ENCODE measurements at places on chromosomes 11 and 22.

DNA sequence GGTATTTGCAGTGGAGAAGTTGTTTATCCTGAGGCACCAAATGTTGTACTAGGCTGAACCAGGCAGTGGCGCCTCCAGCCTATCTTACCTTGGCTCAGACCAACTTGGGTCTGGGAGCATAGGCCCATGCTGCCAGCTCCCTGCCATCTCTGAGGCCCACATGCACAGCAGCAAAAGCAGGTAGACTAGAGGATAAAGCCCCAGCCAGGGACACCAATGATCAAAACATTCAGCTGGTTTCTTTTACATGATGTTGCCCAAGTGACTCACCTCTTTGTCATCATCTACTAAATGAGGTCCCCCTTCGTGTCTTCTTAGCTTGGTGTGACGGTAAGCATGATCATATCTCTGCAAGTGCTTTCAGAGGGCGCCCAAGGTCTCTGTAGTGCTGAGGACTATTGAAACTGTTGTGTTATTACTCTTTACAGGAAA lies 112.1 kb upstream of the DRD2 start:
- DNase-seq, result peak; percentile 42

GRCh38 chr11:131476266-131476665 lies 105.9 kb downstream of the NTM start:
- DNase-seq, result no peak

- DNase-seq, result no peak
Observed at GRCh38 chr11:99019696-99020095, 1.1 kb upstream of the CNTN5 start.

- no peak for DNase-seq
Observed at GRCh38 chr11:69746752-69747742, 28.1 kb downstream of the FGF4 start.

DNA sequence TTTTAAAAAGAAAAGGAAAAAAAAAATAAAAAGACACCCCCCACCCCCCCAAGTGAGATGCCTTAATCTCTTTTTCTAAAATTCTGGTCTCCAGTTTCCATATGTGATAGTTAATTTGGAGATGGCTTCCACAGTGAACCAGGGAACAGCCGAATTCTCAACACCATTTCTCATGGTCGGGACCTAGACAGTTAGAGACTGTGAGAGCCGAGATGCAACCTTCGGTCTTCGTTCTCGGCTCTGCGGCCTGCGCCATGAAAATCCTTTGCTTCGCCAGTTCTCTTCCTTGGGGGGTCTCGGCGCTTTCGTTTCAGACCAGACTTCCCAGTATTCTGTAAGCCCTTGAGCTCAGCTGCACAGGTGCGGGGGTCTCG lies 723 bp downstream of the CACNG2 start:
- DNase-seq, result no peak

GRCh38 chr11:133198438-133198837 lies 333.9 kb downstream of the OPCML start:
- DNase-seq, result no peak

DNA sequence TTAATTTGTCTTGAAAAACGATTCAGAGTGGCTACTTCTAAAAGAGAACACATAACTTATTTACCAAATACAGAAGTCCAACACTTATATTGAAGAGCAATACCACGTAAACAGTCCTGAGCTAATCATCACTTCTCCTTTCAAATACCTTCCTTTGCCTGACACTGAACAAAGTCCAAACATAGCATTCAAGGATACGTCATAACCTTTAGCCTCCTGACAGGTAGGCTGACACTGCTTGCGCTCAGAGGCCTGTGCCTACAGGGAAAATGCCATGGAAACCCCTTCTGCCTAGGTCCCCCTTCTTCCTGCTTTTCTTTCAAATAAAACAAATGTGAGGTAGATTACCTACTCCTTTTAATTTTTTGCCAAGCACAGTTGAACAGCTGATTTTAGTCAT lies 510.0 kb downstream of the INSC start:
- no peak for DNase-seq

- no peak for DNase-seq
Observed at GRCh38 chr11:2940147-2940920, 11.1 kb upstream of the PHLDA2 start.

- DNase-seq, result no peak
Observed at GRCh38 chr22:43955883-43956782, 891 bp downstream of the SAMM50 start.

DNA sequence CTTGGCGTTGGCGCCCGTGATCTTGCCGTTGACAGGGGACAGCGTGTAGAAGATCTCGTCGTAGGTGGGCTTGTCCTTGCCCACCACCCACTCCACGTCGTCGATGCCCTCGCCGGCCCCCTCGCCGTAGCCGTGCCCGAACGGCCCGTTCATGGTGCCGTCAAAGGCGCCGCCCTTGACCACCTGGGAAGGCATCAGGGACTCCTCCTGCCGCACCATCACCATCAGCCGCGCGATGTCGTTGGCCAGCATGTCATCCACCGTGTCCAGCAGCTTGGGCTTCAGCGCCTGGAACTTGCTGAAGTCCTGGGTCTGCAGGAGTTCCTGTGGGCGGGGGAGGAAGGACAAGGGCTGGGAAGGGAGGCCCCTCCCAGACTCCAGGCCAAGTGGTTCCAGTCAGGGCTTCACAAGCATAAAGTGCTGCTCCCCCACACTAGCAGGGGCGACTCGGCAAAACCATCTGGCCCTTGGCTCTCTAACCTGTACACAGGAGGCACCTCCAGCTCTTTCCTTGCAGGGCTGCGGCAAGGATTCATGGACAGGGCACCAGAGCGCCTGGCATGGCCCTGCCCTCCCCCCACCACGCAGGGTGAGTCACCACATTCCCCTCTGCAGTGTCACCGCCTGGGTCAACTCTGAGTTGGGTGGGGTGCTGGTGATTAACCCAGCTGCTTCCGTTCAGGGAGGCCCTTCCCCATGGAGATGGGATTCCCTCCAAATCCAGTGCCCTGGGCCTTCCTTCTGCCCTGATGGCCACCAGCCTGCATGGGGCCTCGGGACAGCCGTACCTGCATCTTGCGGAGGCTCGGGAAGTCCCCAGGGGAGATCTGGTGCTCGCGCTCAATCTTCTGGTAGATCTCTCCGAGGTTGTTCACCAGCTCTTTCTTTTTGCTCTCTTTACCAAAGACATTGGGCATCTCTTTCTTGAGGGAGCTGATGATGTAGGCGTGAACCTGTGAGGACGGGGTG lies 10.4 kb upstream of the CDC42BPG start:
- DNase-seq, result no peak

DNA sequence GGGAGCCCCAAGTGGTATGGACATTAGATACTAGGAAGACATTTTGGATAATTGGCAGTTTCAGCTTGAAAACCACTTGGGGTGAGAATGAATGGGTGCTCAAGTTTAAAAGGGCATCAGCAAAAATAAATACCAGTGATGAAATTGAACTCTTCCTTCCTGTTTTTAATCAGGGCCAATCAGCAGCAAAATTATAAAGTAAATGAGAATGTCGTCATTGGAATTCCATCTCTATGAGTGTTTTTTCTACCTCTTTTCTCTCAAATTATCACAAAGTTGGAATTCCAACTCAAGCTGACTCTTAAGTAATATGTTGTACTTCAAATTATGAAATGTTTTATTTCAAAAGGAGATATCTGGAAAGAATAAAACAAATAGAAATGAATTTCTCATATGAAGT lies 730.6 kb downstream of the METTL15 start:
- no peak for DNase-seq

DNA sequence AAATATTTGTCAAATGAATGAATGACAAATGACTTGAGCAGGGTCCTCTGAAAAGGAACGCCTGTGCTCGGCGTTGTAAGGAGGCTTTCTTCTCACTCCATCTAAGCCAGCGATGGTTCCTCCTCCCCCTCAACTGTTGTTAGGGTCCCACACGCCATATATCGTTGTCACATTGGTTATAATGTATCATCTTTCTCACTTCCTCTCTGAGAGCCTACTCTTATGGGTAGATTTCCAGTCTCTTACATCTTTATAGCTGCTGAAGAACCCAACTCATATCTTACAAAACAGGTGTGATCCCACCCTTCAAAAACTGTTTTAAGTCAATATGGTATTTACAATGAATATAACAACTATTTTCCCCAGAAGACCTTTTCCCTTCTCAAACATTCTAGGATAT lies 81.5 kb downstream of the NAV2 start:
- no peak for DNase-seq

- no peak for DNase-seq
Observed at GRCh38 chr11:126420698-126421256, 65.3 kb downstream of the ST3GAL4 start.

DNA sequence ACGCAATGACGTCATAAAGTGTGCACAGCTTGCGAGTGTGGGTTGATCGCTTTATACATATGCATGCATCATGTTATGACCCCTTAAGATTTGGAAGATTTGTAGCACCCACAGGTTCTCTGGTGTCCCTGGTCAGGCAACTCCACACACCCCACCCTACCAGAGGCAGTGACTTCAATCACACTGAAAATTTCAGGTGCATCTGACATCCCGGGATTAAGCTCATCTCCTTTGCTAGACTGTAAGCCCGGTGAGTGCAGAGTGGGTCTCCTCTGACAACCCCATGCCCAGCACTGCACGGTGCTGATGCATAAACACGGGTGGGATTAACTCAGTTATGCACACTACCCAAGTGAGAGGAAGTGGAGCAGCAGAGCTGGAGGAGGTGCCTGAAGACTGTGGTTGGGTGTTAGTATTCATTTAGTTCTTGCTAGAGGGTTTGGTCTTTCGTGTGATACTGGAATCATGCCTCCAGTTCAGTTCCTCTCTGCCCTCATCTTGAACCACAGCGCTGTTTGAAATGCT lies 6.5 kb downstream of the ARSA start:
- peak; percentile 89 for DNase-seq

DNA sequence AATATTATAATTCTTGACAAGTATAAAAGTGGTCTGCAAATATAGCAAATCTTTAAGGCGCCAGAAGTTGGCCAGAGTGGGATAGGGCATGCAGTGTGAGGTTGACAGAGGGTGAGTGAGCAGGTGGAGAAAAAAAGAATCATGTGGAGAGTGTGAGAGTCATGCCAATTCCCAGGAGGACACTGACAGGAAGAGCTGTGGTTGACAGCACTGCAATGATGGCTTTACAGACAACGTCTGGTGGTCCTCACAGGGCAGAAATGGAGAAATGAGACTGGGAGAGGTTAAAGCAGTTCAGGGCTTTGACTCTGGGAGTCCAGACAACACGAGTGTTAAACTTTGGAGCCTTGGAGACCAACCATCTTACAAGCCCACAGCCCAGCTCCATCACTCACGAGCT lies 34.9 kb downstream of the SERPIND1 start:
- DNase-seq, result no peak

DNA sequence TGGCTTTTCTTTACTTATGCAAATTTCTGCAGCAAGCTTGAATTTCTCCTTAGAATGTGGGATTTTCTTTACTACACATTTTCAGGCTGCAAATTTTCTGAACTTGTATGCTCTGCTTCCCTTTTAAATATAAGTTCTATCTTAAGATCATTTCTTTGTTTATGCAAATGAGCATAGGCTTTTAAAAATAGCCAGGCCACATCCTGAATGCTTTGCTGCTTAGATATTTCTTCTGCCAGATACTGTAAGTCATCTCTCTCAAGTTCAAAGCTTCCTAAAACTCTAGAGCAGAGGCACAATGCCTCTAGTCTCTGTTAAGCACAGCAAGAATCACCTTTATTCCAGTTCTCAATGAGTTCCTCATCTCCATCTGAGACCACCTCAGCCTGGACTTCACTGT lies 685.9 kb upstream of the LRRC4C start:
- DNase-seq, result no peak

- no peak for DNase-seq
Observed at GRCh38 chr22:20013382-20013871, 3.2 kb downstream of the ARVCF start.

GRCh38 chr22:40332319-40332781 lies 13.9 kb upstream of the ADSL start:
- DNase-seq, result no peak
